Stimulated activated CD4-positive, alpha-beta T cell treated with anti-CD3 and anti-CD28 coated beads, Interleukin-12 subunit alpha, Interleukin-12 subunit beta, amount 100 ng/mL, for 24 hours (primary cell): ENCODE measurements at places on chromosomes 7 and 10.

GRCh38 chr7:79868010-79868409, 266.6 kb upstream of the GNAI1 start:
- no peak for DNase-seq

DNA sequence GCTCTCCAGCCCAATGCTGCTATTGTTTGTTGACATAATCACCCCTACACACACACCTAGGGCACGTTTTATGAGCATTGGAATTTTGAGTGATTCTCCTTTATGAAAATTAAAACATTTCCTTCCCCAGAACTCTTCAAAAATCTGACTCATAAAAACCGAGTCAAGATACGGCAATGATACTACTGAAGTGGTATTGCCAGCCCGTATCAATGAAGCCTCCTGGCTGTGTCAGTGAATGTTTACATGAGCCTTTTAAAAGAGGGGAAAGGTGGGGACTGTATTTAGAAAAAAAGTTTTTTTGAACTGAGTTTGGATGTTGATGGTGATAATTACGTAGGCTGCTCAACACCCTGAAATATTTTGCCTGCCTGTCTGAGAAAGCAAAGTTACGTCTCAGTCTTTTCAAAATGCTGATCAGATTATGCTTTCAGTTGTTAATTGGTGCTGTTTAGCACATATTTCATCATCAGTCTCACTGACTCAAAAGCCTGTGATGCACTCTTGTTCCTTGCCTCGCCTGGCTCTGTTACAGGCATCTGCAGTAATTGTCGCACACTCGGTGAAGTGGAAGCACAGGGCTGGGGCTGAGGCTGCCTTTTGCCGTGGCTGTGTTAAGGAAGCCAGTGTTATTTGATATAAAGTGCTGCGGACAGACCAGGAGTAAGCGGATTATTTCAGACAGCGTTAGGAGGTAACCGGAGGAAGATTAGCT, 157.4 kb upstream of the TCF7L2 start:
- DNase-seq: no peak

DNA sequence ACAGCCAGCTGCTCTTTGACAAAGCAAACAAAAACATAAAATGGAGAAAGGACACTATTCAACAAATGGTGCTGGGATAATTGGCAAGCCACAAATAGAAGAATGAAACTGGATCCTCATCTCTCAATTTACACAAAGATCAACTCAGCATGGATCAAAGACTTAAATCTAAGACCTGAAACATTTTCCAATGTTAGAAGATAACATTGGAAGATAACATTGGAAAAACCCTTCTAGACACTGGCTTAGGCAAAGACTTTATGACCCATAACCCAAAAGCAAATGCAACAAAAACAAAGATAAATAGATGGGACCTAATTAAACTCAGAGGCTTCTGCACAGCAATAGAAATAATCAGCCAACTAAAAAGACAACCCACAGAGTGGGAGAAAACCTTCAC, 425.7 kb upstream of the SEMA3D start:
- DNase-seq: no peak

- no peak for DNase-seq
Measured at GRCh38 chr10:5609952-5610616, 56.3 kb downstream of the ASB13 start.

DNA sequence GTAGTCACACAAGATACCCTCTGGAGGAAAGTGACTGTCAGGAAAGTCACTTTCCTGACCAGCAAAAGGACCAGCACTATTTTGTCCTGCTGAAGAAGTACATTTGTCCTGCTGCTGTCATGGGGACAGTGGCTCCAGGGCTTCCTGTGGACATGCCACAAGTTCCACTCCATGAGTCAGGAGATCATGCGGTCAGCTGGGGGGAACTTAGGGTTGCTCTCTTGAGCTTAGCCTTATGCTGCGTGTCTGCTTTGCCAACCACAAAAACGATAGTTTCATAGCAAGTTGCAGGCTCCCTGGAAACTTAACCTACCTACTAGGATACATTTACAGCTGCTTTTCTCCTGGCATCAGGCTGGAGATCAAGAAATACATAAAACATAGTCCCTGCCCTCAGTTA, 19.8 kb upstream of the ALOX5 start:
- no peak for DNase-seq

- DNase-seq: no peak
Measured at GRCh38 chr10:132066186-132066585, 440 bp downstream of the JAKMIP3 start.

- DNase-seq: no peak
Measured at GRCh38 chr10:132036153-132036886, 29.4 kb upstream of the JAKMIP3 start.

- DNase-seq: no peak
Measured at GRCh38 chr10:77311186-77311585, 326.4 kb downstream of the KCNMA1 start.

GRCh38 chr7:130490888-130491804, 739 bp upstream of the MEST start:
- no peak for DNase-seq

GRCh38 chr10:63491588-63492316, 26.0 kb upstream of the JMJD1C start:
- DNase-seq: no peak

DNA sequence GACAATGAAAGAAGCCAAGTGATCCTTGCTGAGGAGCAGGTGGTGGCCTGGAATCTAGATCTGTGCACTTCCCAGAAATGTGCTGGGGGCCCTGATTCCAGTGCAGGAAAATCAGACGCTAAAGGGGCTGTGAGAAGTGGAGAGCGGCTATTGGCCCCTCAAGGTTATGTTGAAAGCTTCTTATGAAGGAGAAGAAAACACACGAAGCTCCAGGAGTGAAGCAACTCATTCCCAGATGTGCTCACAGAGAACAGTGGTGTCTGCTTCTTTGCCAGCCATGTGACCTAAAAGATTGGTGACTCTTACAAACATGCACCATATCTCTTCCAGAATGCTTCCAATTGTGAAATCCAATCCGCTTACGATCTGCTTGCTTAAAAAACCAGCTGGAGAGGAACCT, 679.3 kb upstream of the IGFBP3 start:
- DNase-seq: no peak

DNA sequence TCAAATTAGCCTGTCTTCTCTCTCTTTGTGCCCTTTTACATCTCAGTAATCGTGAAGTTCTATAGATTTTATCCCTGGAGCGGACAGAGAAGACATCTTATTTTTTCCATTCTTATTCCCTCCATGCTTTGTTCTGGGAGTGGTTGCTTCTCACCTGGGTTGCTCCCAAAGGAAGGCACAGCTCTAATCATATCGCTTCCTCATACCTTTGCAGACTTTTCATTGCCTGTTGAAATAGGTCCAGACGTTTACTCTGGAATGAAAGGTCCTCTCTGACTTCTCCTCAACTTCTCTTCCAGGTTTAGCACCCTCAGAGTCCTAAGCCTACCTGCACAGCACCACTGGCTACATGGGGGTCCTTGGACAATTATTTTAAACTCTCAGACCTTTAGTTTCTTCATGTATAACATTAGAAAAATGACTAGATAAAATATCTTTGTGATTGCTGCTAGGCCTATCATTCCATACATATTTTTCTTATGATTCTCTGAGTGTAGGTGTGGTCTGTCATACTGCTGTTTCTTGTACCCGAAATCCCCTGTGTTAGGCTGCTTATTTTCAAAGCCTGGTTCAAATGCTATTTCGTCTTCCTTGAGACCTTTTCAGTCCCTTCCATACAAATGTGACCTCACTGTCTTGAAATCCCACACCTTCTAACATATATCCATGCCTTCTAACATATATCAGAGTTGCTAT, 418.1 kb downstream of the GFRA1 start:
- no peak for DNase-seq
